ENCODE measurements at places on chromosomes 7 and 10. TPM values are rescaled to one million over a fixed set of nuclear protein-coding genes. Genes with fewer than 3 reads are reported as not detected.

GRCh38 chr10:35304649-35305048, 31.7 kb upstream of the CCNY start:
- H3K4me3 ChIP-seq = no peak overlapping the region
- no peak overlapping the region for H3K27ac ChIP-seq
- no peaks in the 10 kb centered on the region for H3K36me3 ChIP-seq
- DNase-seq = no peak
- H3K27me3 ChIP-seq = peaks cover 13% of the 10 kb centered on the region
- peaks cover 6% of the 10 kb centered on the region for H3K4me1 ChIP-seq

The ZNF3 gene
- 23.6 TPM for total RNA-seq

- H3K27ac ChIP-seq = no peak overlapping the region
- peaks cover 24% of the 10 kb centered on the region for H3K27me3 ChIP-seq
- no peak for DNase-seq
Measured at GRCh38 chr7:93897680-93898079, 7.1 kb upstream of the TFPI2 start.

DNA sequence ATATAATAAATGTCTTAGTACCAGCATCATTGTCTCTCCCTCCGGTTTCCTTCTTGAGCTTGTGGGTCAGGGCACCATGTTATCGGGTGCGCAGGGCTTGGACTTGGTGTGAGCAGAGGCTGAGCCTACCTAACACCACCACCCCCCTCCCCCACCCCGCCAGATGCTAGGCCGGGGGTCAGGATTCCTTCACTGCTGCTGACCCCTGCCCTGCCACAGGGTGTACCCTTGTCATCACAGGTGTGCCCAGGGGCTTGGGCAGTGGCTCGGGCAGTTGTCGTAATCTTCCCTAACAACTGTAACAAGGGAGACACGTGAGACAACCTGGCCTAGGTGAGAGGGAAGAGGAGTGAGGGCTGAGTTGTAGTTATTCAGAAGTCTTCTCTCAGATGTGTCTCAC, 12.6 kb upstream of the NFKB2 start:
- peaks cover 28% of the 10 kb centered on the region for H3K36me3 ChIP-seq
- H3K4me3 ChIP-seq = no peak overlapping the region
- no peaks in the 10 kb centered on the region for H3K27me3 ChIP-seq
- H3K4me1 ChIP-seq = peaks cover 3% of the 10 kb centered on the region
- DNase-seq = no peak

DNA sequence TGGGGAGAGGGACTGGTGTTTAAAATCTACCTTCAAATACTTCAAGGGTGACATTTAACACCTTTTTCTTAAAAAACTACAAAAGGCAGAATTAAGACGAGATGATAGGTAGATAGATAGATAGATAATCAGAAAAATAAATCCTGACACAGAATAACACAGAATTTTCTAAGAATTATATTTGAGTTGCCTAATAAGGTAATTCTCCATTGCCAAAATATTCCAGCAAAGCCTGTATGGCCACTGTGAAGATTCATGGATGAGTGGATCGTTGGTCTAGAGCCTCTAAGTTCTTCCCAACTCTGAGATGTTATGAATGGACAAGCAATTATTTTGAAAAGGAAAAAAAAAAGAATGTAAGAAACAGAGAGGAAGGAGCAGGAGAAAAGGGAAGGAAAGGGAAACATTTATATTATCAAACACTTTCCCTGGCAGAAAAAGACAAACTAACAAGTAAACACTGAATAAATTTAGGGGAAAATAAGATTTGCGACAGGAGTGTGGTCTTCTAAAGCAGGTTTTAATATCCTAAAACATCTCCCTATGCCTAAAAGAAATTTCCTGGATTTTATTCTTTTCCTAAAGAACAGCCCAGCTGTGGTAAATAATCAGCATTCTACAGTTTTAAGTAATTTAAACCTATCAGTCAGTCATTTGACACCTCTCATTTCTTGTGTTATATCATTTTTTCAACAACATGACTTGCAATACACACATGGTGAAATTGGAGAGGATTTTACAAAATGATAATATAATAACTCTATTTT, 7.5 kb upstream of the CAV2 start:
- H3K36me3 ChIP-seq = no peaks in the 10 kb centered on the region
- H3K27me3 ChIP-seq = peaks cover 40% of the 10 kb centered on the region
- no peak overlapping the region for H3K27ac ChIP-seq
- DNase-seq = no peak
- no peak overlapping the region for H3K4me3 ChIP-seq

The NRG3 gene
- not detected for total RNA-seq
